ELR (cell line): ENCODE measurements at places on chromosomes 5 and 9.
A peak's percentile ranks its signal among the peaks of the same experiment; 100 is the strongest.

GRCh38 chr5:8134609-8135008 is 265.7 kb downstream of the MTRR start:
- DNase-seq: no peak

DNA sequence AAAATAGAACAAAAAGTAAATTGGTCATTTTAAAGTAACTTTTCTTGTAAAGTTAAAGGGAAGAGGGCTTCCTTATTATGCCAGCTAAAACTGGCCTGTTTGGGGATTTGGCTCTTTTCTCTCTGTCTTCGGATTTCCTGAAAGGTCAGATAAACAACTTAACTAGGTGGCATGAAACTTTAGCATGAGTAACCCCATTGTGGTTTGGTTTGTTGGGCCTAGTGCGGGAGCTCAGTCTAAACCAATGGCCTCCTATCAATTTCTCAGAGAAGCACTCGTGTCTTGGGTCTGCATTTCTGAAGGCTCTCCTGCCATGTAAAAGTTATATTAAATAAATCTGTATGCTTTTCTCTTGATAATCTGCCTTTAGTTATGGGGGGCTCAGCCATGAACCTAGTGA is 48.5 kb upstream of the ANKH start:
- DNase-seq: peak; percentile 48

DNA sequence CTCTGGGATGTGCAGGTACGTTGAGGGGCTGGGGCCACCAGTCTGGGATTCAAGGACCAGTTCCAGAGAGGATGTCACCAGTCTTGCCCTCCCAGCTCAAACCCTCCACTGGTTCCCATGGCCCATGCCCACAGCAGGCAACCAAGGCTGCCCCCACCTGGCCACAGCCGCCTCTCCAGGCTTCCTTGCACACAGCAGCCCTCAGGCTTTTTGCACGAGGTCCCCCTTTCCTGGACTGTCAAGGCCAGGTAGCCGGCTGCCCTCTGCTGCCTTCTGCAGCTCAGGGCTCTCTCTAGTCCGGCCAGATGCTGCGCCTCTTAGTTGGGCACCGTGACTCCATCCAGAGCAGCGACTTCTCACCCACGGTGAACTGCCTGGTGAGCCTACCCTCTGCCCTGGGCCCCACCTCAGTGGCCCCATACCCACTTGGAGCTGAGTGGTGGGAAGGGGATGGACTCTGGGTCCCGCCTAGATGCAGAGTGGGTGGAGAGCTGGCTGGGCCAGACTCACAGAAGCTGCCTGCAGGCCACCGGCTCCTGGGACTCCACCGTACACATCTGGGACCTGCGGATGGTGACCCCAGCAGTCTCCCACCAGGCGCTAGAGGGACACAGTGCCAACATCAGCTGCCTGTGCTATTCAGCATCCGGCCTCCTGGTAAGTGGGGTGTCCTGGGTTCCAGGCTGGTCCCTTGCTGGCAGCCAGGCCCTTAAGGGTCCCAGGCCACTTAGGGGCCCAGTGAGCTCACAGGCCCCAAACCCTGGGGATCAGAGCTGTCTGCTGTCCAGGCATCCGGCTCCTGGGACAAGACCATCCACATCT is 2.9 kb downstream of the WDR38 start:
- DNase-seq: peak; percentile 76

DNA sequence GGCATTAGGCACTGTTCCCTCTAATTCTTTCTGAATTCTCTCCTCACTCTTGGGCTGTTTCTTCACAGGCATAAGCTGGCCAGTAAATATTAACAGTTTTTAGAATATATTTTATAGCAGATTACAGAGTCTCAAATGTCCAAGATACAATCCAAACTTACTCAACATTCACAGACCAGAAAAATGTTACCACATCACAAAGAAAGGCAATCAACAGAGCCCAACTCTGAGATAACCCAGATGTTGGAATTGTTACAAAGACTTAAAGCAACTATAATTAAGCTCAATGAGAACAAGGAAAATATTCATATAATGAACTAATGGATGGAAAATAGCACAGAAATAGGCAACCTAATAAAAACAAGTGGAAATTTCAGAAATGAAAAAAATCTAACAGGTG is 401.1 kb upstream of the RGMB start:
- DNase-seq: no peak

DNA sequence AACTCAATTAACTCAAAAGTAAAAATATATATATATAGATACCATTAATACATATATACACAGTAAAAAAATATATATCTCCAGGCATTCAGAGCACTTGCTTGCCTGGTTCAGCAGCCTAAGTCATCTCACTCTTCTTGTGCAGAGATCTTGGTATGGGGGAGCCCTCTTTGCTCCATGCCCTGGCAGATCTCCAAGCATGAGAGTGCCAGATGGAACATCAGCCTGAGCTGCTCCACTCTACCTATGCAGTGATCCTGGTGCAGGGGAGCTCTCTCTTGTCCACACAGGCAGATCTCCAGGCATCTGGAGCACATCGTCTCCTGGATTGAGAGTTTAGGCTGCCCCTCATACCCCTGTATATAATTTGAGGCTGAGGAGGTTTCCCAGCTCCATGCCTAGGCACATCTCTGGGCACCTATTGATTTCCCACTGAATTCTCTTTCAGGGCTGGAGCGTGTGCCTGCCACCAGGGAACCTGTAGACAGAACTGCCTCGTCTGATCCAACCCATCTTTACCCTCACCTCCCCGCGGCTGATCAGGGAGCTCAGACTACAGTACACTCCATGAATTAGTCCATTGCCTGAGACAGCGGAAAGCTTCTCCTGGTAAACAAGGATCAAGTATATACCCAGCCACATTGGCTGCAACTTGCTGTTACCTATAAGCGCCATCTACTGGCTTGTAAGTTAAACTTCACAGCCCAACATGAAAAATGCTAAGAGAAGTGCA is 342.4 kb upstream of the GRIA1 start:
- DNase-seq: peak; percentile 69

DNA sequence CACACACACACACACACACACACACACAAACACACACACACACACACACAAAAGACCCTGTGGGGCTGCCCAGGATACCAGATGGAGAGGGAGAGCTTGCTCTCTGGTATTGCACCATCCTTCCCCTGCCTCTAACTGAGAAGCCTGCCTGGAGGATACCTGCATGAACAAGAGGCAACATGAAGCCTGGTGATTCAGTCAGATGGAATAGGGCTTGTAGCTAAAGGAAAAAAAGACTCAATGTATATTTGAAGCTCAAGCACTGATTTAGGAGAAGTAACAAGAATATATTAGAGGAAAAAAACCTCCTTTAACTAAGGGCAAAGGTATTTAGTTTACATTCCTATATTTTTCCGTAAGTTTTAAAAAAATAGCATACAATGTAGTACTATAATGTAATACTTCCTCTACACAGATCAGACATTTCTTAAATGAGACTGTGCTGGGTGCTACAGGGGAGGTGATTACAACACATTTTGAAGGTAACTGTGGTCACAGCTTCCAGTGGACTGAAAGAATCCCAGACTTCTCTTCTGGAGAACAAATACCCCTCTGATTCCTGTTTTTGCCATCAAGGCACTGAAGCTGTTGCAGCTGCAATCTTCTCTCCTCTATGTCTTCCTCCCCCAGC is 169.3 kb downstream of the DCP2 start:
- no peak for DNase-seq

DNA sequence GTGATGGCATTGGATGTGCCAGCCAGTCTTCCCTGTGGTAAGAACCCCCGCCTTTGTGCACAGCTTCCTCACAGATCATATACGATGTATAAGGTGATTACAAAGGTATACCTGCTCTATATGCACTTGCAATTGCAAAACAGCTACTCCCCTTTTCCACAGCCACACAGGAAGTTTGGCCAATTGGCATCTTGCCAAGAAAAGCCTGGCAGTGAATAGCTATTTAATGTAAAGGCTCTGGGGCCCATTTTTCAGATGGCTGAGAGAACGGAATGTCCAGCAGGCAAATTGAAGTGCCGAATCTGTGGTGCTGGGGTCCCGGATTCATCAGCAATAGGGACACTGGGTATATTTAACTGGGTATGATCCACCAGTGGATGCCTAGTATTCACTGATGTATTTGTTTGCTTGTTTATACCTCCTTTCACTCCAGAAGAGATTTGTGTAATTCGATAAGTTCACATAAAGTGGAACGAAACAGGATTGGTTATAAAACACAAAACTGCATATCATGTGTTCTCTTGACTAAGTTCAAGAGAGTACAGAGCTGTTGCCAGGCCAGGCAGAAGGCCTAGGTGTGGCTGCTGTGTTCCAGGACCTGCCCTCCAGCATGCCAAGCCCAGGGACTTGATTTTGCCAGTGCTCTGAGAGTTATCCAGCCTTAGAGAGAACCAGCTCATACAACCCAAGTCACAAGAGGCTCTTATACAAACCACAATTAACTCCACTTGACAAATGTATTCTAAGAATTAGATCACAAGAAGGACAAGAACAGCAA is 27.7 kb upstream of the GABRP start:
- no peak for DNase-seq

GRCh38 chr9:131214286-131214856 is 61.9 kb downstream of the FAM78A start:
- DNase-seq: no peak

GRCh38 chr5:173835661-173836060 is 52.5 kb upstream of the CPEB4 start:
- DNase-seq: no peak

- peak; percentile 53 for DNase-seq
Observed at GRCh38 chr5:125295405-125295872, 549.0 kb upstream of the ZNF608 start.

DNA sequence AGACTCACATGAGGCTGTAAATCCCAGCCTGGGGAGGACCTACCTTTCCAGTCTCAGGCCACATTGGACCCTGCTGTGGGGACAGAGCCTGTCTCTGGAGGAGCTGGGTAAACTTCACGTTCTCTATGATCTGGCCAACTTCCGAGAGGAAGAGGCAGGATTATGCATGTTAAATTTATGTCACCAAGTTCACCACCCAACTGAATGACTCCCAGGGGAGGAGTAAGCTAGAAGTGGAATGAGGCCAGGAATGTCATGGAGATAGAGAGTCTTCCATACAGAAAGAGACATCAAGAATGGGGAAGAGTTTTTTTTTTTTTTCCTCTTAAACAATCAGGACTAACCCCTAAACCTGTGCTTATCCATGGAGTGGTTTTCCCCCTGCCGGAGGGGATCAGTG is 90.3 kb upstream of the PALM2AKAP2 start:
- DNase-seq: no peak

GRCh38 chr9:131658377-131659129 is 81.3 kb downstream of the RAPGEF1 start:
- DNase-seq: peak; percentile 95
